ENCODE measurements at places on chromosomes 2 and 18. TPM values are rescaled to one million over a fixed set of nuclear protein-coding genes. Genes with fewer than 3 reads are reported as not detected.

The FBXO48 gene
- 0.72 TPM for total RNA-seq

The SP5 gene
- total RNA-seq = 0.99 TPM

The DYNAP gene
- total RNA-seq = not detected

The CUL3 gene
- total RNA-seq = 113 TPM

The ANKRD29 gene
- 8.7 TPM for total RNA-seq

The SULT1C3 gene
- total RNA-seq = not detected

The SLC4A5 gene
- total RNA-seq = 1.2 TPM

The PAX8 gene
- total RNA-seq = 3.7 TPM

The PJVK gene
- total RNA-seq = 4.7 TPM

The RNU2-63P gene
- total RNA-seq = not detected

The RAB31 gene
- total RNA-seq = 79.0 TPM

The FRZB gene
- total RNA-seq = 68.5 TPM

The ABCA12 gene
- 0.22 TPM for total RNA-seq

The CHRNA1 gene
- 0.20 TPM for total RNA-seq

The SIX2 gene
- 0.40 TPM for total RNA-seq

The RPRM gene
- 15.1 TPM for total RNA-seq

GRCh38 chr2:176669398-176670174, 400.3 kb downstream of the MTX2 start:
- DNase-seq = no peak

DNA sequence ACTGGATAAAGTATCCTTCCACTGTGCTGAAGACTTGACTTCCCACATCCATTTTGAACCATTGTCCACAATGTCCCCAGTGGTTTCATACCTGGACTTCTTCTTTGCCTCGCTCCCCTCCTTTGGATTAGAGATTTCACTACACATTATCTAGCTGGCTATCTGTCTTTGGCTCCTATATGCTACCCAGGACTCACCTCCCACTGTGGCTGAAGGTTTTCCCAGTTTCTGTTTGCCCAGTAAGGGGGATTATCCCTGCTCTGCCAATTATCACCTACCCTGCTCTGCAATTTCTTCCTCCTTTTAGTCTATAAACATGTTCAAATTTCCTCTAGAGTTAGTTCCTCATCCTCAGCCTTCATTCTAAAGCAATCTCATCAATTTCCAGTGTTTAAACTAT, 9.1 kb downstream of the NDUFS1 start:
- DNase-seq = no peak

- DNase-seq = peak; percentile 80
Measured at GRCh38 chr2:240604291-240604938, 17.9 kb downstream of the CAPN10 start.

DNA sequence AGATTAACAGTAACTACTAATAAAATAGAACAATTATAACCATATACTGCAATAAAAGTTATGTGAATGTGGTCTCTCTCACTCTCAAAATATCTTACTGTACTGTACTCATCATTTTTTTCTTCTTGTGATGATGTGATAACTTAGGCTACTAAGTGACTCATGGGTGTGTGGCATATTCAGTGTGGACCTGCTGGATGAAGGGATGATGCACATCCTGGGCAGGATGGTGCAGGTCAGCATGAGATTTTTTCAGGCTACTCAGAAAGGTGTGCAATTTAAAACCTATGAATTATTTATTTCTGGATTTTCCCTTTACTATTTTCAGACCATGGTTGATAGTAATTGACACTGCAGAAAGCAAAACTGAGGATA, 90.7 kb downstream of the NCKAP5 start:
- no peak for DNase-seq

GRCh38 chr2:126664639-126665038, 8.7 kb downstream of the GYPC start:
- DNase-seq = no peak

- DNase-seq = no peak
Measured at GRCh38 chr2:96204836-96205624, 3.6 kb downstream of the STARD7 start.

DNA sequence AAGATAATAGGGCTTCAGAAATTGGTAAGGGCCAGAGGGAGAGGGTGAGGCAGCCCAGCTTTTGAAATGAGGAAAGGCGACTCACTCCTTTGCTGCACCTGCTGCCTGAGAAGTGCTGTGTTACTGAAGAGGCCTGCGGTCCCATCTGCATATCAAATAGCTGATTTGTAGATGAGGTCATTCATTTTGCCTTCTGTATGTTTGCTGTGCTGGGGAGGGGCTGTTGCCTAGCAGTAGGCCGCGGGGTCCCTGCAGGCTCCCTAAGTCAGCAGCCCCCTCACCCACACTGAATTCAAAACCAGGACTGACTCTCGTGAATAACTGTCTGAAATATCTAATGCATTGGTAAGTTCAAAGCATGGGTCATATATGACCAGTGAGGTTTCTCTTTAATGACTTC, 377.2 kb downstream of the SOX11 start:
- peak; percentile 83 for DNase-seq

DNA sequence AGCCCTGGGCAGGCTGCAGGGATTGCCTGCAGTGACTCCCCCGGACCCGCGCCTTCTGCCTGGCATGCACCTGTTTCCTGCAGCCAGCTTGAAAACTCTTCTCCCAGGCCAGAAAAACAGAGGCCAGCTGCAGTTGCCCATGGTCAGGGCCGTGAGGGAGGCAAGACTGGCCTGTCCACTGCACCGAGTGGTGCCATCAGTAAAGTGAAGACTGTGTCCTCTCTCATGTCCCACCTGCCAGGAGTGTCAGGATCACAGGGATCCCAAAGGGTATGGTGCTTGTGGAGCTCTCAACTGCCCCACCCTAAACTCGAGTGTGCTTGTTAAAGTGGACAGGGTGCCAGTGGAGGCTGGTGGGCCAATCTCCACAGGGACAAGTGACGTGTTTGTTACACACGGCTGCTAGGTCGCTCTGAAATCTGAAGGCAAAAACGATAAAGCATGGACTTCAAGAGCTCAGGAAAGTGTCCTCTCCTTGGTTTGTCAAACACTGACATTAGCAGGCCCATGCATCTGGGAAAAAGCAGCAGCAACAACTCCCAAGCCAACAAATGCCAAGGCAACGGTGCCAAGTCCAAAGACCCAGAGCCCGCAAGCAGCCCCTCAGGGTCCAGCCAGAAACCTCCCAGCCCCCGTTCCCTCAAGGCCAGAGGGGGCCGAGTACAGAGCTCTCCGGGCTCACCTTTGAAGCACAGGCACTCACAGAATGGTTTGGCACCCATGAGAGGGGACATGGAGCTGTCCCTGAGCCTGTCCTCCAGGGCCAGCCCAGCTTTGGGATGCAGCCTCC, 213.2 kb downstream of the HDAC4 start:
- no peak for DNase-seq

- DNase-seq = no peak
Measured at GRCh38 chr2:86283411-86284030, 53.9 kb downstream of the REEP1 start.

GRCh38 chr2:26874514-26874913, 26.6 kb downstream of the DPYSL5 start:
- DNase-seq = no peak

- DNase-seq = no peak
Measured at GRCh38 chr2:179234658-179235240, 29.9 kb downstream of the SESTD1 start.

DNA sequence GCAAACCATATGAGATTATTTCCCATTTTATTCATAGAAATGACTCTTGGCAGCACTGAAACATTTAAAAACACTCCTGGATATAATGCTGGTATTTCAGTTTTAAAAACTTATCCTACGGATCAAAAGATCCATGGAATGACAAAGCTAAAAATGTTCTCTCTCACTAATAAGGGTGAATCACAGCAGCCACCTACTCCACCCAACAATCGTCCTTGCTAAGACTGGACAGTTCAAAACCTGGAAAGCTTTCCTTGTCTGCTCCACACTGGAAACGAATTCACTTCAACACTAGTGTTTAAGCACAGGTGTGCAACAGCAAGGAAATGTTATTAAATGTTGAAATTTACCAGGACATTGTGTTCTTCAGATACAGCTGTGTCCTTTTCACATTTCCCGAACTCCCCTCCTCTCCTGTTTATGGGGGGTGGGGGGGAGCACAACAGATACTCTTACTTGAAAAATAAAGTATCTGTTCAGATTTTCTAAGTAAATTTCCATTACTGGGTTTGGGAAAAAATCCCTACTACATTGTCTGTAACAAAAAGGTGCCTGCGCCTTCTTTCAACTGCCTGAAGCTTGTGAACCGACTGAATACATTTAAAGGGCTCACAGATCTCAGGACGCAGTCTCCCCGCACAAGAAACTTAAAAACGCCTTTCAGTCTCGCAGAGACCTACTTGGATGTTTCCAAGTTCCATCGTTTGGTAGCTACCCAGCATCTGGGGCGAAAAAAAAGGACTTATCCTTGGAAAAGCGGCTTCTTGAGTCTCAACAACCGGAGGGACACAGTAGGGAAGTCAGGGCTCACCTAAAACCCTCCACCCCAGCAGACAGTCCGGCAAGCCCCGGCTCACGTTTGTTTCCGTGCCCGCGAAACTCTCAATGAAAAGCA, 1.3 kb downstream of the YWHAQ start:
- no peak for DNase-seq

GRCh38 chr2:21422050-21422449, 298.3 kb downstream of the TDRD15 start:
- no peak for DNase-seq

GRCh38 chr2:46770622-46771021, 145.0 kb downstream of the MCFD2 start:
- no peak for DNase-seq

DNA sequence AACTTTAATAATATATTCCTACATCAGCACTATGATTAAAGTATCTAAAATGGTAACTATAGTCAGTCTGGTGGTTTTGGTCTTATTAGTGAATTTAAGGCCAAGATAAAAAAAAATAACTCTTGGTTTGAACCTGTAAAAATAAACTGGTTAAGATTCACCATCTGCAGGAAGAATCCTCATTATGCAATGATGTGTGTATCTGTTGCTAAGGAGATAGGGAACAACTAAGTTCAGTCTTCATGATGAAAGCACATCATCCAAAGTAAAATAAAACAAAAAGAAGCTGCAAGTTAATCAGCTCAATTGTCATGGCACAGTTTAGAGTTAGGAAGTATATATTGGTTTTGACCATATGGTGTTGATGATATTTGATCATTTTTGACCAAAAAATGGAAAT, 466.0 kb downstream of the NYAP2 start:
- no peak for DNase-seq

DNA sequence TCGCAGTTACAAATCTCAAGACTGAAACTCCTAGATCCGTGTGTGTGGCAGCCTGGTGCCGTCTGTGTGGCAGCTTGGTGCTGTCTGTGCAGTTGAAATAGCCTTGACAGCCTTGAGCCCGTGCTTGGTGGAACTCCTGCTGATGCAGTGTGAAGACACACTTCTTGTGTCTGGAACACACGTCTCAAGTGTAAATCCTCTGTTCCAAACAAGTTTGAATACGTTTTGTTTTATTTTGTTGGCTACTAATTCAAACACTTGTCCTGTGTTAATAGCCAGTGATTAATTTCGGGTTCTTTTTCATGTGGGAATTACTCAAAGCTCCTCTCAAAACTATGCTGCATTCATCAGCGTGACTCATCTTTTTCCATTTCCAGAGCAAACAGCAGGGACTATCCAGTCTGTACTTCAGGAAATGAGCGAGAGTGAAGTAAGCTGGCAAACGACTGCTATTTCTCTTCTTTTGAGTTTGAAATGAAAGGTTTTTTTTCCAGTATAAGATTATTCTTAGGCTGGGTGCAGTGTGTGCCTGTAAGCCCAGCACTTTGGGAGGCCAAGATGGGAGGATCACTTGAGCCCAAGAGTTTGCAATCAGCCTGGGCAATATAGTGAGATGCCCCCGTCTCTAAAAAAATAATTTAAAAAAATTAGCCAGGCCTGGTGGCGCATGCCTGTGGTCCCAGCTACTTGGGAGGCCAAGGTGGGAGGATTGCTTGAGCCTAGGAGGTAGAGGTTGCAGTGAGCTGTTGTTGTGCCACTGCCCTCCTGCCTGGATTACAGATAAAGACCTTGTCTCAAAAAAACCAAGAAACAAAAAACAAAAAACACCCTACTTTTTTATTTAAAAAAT, 152.9 kb downstream of the SPP2 start:
- DNase-seq = no peak

DNA sequence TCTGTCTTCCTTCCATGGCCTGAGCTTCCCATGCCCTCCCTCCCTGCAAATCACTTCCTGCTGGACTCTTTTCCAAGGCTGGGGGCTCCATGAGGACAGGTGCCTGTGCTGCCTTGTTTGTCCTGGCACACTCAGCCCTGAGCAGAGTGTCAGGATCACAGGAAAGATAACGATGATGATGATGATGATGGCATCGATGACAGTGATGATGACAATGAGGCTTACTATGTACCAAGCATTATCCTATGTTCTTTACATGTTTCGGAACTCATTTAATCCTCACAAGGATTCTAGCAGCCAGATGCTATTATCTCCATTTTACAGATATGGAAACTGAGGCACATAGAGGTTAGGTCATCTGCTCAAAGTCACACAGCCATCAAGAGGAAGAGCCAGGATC, 170.0 kb downstream of the CTIF start:
- DNase-seq = no peak

GRCh38 chr2:105509269-105510086, 110.6 kb upstream of the FHL2 start:
- DNase-seq = no peak

GRCh38 chr2:23516520-23517256, 131.7 kb downstream of the KLHL29 start:
- no peak for DNase-seq

DNA sequence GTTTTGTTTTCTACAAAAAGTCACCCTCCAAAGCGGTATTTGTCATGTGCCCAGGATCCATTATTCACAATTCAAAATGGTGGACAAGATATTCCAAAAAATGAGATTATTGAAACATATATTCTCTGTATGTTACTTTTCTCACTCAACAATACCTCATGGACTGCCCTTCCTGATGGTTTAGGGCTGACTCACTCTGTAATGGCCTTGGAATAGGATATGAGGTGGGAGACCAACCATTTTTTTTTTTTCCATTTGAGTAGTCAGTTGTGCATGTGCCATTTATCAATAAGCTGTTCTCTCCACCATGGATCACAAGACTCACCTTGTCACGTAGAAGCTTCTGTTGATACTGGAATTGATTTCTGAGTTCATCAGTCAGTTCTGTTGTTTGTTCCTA, 64.5 kb downstream of the LYPD6 start:
- DNase-seq = no peak

DNA sequence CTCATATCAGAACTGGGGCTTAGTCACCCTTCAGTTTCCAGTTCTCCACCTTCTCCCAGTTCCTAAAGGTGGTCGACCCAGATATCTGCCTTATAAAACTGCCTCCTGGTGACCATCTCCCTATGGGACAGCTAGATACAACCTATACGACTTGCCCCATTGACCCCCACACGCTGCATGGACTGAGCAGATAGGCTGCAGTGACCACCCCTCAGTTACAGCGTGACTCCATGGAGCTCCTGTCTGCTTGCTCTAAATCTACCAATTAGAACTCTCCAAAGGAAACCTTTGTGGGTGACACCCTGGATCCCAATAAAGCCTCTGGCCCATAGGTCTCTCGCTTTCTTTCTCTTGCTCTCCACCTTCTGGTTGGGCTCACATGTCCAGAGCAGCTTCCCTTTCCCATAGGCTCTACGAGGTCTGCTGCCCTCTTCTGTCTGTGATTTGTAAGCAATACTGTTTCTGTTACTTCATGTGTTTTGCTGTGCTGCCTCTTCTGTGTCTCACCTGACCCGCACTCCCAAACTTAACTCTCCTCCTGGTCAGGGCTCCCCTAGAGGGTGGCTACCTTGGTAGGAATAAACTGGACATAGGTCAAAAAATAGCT, 971.3 kb upstream of the FAM98A start:
- DNase-seq = no peak
